ENCODE measurements at places on chromosomes 2 and 18.

DNA sequence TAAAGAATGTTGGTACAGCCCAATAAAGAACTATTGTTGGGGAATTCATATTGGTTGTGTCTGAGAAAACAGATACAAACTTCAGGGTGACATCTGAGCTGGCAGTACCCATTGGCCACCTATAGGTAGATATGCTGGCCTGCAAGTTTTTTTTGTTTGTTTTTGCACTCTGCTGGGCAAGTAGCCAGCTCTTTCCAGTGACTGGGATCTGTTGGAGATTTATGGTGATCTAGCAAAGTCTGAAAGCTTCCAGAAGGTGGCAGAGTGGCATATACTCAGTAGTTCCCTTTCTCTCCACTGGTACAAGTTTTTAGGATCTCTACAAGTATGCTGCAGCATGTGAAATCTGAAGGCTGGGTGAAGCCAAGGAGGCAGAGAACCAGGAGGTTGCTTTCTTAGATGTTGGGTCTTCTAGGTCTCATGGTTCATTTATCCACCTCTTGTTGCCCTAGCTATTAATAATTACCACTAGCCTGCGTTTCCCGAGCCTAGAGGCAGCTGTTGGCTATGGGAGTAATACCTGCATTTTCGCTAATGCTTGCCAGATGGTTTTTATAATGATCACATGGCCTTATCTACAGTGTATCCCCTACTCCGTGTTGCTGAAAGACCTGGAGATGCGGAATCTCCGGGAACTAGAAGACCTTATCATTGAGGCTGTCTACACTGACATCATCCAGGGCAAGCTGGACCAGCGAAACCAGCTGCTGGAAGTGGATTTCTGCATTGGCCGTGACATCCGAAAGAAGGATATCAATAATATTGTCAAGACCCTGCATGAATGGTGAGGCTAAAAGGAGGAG, 9.5 kb downstream of the COPS7B start:
- peak; percentile 4 for DNase-seq

- no peak for DNase-seq
These were observed 550.4 kb downstream of the ARHGAP15 start for GRCh38 chr2:143679617-143680016.

GRCh38 chr2:134610871-134611270, 107.9 kb downstream of the TMEM163 start:
- DNase-seq: no peak

DNA sequence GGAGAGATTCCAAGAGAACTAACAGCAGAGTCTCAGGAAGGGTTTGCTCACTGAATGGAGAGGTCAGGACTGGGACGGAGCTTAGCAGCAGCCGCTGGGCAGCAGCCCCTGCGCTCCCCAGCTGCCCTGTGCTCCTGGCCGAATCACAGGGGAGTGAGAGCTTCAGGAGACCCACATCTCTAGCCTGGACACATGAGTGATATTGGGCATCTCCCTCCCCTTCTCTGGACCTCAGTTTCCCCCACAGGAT, 511 bp downstream of the MATN3 start:
- DNase-seq: no peak

DNA sequence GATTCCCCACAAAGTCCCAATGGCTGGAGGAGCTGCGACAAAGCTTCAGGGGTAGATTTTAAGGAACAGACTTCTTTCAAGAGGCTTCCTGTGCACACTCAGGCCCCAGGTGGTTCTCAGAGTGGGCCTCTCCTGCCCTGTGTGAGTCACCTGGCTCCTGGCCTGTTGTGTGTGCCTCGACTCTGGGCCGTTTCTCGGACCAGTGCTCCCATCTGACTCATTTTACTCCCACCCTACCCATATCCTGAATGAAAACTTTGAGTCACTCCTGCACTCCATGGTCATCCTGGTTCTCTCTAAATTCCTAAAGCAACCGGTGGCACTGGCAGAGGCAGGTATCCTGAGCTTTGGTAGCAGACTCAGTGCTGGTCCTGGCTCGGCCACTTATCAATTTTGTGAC, 84.1 kb downstream of the CELF4 start:
- DNase-seq: no peak

DNA sequence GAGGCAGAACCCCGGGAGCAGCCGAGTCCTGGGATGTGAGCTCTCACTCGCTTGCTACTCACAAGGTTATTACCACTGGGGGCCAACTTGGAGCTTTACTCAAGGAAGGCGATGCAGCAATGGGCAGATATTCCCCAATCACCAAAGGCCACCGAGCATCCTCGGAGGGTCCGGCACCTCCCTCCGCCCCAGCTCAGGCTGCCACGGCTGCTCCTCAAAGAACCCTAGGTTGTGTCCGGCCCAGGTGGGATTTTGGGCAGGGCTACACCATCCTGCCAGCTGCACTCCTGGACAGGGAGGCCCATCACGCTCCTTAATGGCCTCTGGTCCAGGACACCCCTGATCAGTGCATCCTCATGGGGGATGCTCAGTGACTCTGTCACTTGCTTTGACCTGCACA, 24.8 kb downstream of the FBLN7 start:
- no peak for DNase-seq

DNA sequence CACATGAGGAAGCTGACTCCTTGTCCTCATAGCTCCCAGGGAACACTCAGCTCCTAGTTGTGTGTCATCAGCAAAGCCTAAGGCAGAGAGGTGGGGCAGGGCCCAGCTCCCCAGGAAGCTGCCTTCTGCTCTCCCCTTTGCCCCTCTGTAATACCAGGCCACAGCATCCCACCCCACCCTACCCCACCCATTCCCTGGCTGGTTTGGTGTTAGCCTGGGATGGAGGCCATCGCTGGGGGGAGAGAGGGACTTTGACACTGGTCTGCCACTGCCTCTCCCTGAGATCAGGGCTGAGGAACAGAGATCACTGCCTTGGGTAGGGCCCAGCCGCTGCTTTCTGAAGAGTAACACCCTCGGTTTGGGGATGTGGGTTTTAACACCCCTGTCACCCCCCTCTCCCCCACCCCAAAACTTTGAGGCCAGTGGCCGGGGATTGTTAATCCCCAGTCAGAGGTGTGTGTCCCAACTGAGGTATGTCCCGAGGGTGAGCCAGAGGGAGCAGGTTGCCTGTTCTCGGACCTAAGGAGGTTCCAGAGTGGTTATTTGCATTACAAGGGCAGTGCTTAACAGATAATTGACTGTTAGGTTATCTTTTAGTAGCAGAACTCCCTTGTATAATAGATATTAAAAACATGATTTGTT, 41.4 kb downstream of the TET3 start:
- DNase-seq: no peak

- no peak for DNase-seq
These were observed 8.2 kb downstream of the RND3 start for GRCh38 chr2:150479075-150479915.

GRCh38 chr2:36697424-36698066, 1.0 kb downstream of the VIT start:
- DNase-seq: no peak

- no peak for DNase-seq
These were observed 31.7 kb downstream of the LRP2 start for GRCh38 chr2:169330555-169331198.

DNA sequence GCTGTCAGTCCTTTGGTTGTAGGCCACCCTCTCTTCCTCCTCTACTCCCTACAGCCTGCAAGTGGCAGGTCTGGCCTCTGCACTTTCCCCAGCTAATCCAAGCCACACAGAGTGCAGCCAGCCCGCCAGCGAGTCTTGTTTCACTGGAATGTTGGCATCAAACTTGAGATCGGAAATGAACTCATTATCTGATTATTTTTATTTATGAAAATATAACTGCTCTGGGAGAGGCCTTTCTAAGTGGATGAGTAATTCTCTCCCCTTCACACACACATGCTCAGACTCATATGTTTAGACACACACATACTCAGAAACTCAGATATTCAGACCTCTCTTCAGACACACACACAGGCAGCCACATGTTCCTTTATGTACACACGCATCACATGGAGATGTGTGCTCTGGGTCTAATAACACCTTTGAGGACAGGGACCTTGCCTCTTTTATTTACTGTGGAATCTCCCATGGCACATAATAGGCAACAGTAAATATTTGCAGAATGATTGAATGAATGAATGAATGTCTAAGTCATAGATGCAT, 151.3 kb downstream of the ZFP36L2 start:
- DNase-seq: peak; percentile 74

DNA sequence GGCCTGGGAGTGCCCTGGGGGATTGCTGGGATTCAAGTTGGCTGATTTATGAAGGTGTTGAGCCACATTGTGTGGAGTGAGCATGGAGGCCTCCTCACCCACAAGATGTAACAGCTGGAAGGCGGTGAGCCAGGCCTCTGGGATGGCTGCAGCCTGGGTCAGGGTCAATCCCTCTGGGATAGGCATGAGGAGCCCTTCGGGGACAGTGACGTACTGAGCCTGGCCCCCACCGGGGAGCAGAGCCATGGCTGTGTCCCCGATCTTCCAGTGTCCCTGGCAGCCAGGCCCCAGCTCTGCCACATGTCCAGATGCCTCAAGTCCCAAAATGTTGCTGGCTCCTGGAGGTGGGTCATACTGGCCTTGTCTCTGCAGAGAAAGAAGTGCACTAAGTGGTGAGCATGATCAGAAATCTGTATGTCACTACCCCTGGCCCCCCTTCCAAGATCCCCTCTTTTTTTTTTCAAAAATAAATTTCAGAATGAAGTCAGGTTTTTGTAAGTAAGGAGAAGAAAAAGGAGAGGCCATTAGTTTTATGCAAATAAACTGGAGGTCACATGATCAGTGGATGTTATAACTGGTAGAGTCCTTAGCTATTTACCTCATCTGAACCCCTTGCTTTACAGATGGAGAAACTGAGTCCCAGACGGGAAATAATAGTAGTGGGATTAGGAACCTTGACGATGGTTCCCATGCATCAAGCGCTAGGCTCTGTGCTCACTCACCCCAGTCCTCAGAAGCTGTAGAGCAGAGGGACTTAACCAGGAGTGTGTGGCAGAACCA, 1.7 kb downstream of the TP53I3 start:
- DNase-seq: no peak

DNA sequence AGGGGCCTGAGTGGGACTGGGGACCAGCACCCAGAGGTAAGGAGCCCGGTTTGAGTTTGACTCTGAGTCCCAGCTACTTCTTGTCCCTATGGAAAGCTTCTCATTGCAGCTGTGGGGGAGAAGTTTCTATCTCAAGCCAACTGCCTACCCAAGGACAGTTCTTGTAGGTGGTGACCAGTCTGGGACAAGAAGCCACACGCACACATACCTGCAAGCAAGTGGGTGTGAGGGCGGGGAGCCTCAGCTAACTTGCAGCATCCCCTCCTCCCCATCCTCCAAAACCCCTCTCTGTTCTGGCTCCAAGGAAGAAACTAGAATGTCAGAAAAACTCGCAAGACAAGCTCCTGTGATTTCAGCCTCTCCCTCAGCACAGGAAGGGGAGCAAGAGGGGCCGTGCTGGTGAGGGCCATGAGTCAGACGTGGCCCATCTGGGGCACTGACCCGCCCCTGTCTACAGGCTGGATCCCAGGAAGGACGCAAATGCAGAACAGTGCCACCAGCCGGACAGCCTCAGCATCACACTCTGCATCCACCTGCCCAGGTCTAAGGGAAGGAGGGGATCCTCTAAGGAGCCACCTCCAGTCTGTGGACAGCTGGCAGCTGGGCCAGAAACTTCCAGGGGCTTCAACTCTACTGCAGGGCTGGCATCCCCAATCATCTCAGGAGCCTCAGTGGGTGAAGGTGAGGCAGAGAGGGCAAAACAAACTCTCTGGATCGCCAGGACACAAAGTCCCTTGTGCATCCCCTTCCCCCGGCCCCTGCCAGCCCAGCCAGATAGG, 103.4 kb downstream of the TNS1 start:
- no peak for DNase-seq

DNA sequence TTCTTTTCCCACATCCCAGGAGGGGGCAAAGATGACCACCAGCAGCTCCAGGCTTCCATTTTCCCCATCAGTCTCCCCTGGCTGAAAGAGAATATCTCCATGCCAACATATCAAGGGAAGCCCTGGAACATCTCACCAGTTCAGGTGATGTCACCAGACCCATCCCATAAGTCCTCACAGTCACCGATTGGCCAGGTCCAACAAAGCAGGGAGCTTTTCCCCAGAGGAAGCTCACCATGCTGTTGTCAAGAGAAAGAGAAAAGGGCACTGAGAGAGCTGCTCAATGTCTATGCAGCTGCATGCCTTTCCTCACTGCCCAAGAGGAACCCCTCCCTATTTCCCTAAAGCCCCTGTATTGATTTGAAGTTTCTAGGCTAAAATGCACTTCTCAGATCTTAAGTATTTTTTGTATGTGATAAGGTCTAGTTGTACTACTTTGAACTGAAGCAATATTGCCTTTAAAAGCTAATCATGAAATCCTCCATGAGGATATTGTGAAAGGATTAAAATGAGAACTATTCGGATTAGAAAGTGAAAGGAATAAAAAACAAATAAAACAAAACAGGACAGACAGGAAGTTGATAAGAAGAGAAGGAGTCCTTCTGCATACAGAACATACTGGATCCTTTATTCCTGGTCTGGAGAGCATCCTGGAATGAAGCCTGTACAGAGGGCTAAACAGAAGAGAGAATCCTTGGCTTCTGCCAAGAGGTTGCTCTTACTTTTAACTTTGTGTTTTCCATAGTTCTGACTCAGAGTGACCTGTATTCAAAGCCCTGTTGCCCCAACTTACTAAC, 45.2 kb upstream of the CTIF start:
- DNase-seq: no peak

- peak; percentile 65 for DNase-seq
These were observed 219.0 kb downstream of the SH3BP4 start for GRCh38 chr2:235170536-235171521.

DNA sequence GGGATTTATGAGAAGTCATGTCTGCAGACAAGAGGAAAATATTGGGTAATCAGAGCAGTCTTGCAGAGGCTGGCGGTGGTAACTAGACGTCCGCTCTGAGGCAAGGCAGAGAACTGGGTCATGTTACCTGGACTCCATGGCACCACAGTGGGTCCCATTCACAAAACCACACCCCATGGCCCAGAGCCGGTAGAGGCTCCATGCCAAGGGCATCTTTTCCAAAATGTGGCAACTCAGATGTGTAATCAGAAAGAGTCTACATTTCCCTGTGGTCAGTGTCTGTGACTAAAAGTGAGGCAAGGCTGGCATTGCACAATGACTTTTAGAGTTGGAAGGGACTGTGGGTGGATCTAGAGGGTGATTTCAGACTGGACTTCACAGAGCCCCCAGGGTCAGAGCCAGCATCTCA, 113.1 kb downstream of the MREG start:
- DNase-seq: peak; percentile 16

DNA sequence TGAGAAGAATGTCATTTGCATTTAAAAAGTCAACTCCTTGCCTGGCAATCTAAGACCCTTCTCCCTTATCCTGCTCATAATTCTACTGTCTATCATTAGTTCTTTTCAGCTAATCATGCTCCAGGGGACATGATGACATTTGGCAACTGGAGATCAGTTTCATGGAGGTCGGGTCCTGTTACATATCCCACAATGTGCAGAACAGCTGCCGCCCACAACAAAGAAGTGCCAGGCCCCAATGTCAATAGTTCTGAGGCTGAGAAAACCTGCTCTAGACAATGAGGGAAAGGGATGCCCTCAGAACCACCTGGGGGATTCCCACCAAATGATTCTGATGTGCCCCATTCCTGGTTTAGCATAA, 53.4 kb upstream of the IL1RL1 start:
- DNase-seq: no peak
